ENCODE measurements at places on chromosomes 4 and X.

DNA sequence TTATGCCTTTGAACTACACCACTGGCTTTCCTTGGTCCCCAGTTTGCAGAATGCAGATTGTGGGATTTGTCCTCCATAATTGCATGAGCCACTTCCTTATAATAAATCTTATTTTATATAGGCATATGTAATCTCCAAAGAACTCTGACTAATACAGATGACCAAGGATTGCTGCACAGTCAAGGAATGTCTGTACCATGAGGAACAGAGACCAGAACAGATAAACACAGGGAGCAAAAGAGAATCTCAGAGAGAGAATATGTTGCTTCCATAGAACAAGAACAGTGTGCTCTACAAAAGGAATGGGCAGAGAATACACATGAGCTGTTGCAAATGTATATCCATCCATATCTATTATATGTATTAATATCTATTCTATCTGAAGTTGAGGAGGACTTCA, 111.1 kb downstream of the ADRA2C start:
- no peak for DNase-seq

GRCh38 chr4:73092868-73093267, 23.4 kb upstream of the COX18 start:
- no peak for DNase-seq

GRCh38 chr4:538542-539142, 37.5 kb downstream of the TMEM271 start:
- no peak for DNase-seq

DNA sequence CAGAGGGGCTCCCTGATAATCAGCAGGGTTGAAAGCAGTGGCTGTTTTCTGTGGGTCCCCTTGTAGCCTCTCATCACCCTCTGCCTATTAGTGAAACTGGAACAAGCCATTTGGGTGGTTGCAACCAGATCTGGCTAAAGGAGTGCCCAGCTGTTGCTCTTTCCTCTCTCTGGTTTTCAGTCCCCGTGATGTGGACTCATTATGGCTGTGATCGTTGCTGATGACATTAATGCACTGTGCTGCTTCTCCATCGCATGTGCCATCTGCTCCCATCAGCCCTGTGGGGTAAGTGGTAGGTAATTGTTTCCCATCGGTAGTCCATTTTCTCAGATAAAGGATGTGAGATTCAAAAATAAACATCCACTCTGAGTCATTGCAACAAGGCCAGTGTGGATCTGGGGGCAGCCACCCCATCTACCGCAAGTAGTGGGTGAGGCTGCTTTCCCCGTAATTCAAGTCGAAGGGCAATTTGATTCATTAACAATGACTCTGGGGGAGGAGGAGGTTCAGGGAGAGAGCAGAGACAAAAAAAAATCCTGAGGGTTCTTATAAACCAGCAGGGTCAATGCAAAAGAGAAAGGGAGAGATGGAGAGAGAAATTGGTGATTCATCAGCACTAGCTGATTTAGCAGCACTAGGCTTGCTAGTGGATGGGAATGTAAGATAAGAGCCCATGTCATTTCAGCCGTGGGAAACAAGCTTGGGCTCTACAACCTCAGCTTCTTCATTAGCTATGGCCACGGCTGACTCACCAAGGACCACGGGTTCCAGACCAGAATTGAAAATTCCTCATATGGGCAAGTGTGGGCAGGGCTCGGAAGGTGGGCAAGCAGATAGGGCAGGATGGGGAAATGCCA, 357.8 kb downstream of the MID1IP1 start:
- no peak for DNase-seq

GRCh38 chr4:1409491-1410425, 3.5 kb upstream of the NKX1-1 start:
- DNase-seq = no peak

DNA sequence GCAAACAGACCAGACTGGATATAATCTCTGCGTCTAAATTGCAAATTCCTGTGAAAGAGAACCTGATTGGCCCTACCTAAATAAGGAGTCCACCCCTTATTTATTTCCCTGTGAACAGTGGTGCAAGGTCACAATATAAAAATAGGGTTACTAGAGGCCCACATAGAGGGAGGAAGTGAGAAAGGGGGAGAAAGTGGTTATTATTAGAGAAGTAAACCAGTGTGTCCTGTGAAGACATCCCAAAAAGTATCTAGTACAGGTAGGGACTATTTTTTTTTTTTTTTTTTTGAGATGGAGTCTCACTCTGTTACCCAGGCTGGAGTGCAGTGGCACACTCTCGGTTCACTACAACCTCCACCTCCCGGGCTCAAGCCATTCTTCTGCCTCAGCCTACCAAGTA, 15.0 kb upstream of the FRYL start:
- no peak for DNase-seq

GRCh38 chr4:183517194-183517593, 12.3 kb downstream of the ING2 start:
- no peak for DNase-seq

- peak; percentile 30 for DNase-seq
Observed at GRCh38 chrX:154373340-154374306, 811 bp downstream of the FLNA start.

DNA sequence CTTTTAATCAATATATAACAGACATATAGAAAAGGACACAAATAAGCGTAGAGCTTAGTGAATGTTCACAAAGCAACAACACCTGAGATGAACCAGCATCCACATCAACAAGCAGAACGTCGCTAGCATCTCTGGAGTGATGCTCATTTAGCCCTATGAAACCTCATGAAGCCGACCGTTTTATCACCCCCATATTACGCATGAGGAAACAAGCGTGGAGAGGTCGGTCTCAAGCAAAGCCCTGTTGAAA, 524 bp upstream of the RPS3A start:
- DNase-seq = no peak

DNA sequence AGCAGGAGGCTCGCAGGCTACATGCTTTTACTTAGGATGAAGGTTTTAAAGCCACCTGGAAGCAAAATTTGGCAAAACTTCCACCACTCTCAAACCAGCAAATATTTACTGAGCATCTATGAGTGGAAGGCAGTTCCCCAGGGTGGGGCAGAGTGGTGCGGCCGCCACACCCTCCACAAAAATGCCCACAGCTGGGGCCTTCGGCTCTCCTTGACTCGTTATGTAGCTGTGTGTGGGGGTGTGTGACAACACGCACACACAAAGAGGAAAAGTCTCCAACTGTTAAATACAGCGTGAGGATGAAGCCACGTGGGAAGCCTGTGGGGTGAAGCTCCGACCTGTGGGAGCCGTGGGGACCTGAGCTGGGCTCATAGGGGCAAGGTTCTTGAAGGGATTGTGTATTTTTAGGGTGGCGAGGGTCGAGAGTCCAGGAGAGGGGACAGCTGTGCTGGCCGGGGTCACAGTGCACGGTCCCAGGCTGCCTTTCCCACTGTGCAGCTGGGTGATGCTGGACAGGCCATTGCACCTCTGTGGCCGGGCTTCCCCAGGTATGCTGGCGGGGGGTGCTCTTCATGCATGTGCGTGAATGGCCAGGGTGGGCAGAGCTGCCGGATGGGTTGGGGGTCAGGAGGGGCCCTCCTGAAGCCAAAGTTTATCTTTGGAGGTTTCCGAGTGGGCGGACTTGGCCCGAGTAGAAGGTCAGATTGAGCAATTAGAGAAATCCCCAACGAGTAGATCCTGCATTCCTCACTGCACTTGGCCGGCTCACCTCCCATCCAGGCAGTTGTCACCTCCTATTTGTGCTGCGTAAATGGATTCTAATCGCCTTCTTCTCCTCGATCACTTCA, 25.4 kb downstream of the SORCS2 start:
- no peak for DNase-seq

DNA sequence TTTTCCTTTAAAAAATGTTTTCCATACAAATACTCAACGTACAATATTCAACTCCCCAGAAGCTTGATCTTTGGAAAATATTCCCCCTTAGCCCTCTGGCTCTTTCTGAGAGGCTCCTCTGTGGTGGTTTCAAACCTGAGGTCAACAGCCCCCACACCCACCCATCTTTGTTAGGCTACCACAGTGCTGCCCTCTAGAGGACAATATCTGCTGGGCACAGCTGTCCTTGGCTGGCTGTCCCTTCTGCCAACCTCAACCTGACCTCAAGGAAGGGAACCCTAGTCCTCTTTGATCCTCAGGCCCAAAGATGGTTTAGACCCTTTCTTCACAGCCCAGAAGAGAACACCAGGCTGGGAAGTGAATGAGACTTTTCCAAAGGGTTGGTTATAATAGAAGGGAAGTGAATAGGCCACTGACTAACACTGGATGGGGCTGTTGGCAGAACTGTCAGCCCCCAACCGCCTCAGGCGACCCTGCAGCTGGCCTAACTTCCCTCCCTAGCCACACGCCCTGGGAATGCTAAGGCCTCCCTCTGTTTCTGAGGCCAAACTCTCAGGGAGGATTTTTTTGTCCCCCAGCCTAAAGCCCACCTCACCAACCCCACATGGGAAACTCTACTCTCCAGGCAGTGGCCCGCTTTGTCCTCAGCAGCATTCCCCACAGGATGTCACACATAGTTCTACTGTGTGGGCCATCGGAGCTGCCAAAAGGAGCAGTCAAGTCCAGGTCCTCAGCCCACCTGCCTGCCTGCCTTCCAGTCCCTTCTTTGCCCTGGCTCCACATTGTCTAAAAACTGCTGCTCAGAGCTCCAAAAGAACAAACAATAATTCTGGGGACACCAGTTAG, 34.3 kb downstream of the NYX start:
- DNase-seq = peak; percentile 6

DNA sequence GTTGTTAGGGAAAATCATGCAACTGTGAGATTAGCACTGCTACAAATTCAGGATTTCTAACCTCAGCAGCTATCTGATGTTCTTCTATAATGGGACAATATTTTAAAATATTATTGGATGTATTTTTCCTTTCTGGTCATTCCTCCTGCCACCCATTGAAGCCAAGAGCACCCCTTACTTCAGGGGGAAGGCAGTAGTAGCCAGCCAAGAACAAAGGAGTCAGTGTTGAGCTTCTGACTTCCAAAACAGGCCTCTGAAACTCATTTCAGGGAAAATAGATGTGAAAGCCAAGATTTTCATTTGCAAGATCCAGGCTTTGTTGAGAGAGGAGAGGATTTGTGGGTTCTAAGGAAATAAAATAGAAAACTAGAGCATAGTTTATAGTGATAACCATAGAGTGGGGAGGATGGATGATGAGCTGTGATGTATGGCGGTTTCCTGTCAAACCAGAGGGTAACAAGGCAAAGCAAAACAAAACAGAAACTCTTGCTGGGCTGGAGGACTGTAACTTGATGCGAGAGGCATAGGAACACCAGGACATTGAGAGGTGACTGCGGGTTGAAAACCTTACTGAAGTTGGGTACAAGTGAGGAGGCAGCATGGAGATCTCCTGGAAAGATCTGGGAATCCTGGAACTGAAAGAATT, 173.7 kb upstream of the LEF1 start:
- no peak for DNase-seq

GRCh38 chr4:67393699-67394281, 151.5 kb downstream of the CENPC start:
- peak; percentile 7 for DNase-seq
